Subcutaneous adipose tissue (tissue), 4 donors: ENCODE measurements at places on chromosomes 16 and 17. TPM values are rescaled to one million over a fixed set of nuclear protein-coding genes. Genes with fewer than 3 reads are reported as not detected.

CLTC gene
- 284 TPM for total RNA-seq

ICAM2 gene
- total RNA-seq: 45.6 TPM

YPEL2 gene
- total RNA-seq: 56.7 TPM

RSL1D1 gene
- 208 TPM for total RNA-seq

ARL5C gene
- not detected for total RNA-seq

IL17C gene
- total RNA-seq: not detected

LDHD gene
- 12.6 TPM for total RNA-seq

ATF7IP2 gene
- total RNA-seq: 5.1 TPM

TBC1D3B gene
- not detected for total RNA-seq

RNPS1 gene
- total RNA-seq: 83.0 TPM

MYH2 gene
- total RNA-seq: not detected

CD300E gene
- total RNA-seq: 1.2 TPM
